ENCODE measurements at places on chromosomes 13 and 19.
A peak's percentile ranks its signal among the peaks of the same experiment; 100 is the strongest.

DNA sequence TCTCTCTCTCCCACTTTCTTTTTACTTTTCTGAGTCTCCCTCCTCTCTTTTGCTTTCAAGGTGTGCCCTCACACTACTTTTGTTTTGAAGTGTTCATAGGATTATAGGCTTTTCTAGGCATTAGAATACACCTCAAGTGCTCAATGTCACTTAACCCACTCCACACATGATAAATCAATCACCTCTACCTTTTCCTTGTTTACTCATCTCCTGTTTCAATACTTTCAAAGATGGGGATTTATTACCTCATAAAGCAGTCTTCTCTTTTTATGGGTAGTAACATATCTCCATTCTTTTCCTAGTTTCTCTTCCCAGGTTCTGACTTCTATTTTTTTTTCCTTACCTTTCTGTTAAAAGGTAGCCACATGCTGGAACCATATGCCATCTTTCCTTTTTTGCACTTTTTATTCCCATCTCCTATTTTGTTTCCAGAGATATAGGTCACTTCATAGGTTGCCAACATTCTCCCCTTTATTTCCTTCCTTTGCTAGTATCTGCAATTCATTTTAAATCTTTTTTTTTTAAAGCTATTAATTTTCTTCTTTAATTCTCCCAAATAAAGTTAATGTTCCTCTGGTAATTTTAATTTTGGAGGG, 137.6 kb upstream of the SLC10A2 start:
- DNase-seq, result no peak

DNA sequence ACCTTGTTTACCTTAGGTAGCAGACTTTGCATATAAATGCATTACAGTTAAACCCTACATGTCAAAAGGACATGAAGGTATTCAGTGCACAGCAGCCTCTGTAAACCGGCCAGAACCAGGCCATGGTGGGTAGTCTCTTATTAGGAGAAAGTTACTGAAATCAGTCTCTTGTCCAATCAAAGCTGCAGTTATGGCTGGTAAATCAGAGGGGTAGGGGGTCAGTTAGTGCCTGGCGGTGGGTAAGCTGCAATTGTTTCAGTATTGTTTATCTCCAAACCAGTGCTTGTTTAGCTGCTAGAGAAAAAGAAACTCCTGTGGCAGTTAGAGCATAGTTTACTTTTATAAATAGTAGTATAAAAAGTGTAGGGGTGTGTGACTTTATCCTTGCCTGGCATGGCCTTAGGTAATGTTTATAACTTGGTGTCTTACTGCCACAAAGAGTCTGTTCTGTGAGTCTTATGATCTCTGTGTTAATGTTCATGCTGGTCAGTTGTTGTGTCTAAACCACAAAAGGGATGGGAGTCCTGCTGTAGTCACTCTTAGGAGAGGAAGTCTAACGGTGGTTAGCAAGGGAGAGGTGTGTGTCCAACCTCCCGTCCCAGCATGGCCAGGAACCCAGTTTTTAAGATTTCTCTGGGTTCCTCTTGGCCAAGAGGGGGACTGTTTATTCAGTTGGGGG, 28.0 kb downstream of the CHST8 start:
- no peak for DNase-seq

DNA sequence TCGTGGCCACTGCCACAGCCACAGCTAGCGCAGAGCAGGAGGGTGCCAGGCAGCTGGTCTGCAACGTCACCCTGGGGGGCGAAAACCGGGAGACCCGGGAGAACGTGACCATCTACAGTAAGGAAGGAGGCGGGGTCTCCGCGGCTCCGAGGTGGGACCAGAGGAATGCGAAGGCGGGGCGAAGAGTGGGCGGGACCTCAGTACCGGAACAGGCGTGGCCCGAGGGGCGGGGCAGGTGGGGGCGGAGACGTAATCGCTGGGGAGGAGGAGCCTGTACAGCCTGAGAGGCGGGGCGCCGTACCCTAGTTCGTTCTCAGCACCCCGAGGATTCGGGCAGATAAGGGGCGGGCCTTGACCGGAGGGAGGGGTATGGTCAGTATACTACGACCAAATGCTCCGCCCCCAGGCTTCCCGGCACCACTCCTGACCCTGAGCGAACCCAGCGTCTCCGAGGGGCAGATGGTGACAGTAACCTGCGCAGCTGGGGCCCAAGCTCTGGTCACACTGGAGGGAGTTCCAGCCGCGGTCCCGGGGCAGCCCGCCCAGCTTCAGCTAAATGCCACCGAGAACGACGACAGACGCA, 2.5 kb downstream of the ICAM5 start:
- peak; percentile 38 for DNase-seq

- no peak for DNase-seq
These were observed 121.7 kb downstream of the FNDC3A start for GRCh38 chr13:49097374-49097773.

DNA sequence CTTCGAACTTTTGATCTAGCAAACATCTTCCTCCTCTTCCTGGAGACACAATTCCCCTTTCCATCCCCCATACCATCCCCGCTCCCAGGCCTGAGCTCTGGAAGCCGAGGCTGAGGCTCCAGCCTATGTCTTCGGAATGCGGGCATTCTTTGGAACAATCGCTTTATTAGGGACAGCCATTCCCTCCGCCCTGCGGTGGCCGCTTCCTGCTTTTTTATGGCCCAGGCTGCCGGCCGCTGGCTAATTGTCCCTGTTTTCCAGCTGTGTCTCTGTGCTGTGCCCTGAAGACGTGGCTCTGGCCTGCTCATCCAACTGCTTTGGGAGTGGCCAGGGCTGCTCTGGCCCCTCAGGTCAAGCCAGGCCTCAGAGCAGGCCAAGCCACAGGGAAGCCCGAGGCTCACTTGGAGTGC, 2.1 kb upstream of the CDX2 start:
- no peak for DNase-seq

- no peak for DNase-seq
These were observed 20.4 kb downstream of the ARHGEF1 start for GRCh38 chr19:41903193-41903953.

- no peak for DNase-seq
These were observed 31.3 kb downstream of the TEX26 start for GRCh38 chr13:30963791-30964190.

DNA sequence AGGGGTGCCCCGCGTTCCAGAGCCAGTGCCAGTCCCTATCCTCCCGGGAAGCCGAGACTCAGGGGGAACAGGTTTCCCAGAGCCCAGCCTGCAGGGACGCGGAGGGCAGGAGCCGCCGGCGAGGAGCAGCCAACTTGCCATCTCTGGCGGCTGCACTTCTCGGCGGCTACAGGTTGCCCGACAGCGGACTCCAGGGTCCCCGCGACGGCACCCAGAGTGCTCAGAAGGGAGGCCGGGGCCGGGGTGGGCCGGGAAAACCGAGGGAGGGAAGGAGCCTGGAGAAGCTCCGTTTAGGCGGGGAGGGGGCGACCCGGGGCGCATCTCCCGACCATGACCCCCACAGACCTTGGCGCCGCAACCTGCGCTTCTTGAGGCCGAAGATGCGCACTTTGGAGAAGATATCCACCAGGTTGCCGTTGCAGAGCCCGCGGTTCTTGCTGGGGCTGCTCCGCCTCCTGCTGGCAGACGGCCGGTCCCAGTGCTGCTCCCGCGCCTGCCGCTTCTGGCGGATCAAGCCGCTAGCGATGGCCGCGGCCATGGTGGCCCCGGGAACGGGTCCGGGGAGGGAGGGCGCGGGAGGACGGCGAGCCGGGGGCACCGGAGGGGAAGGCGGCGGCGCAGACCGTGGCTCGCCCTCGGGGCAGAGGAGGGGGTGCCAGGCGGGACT, 463.8 kb downstream of the ITGBL1 start:
- DNase-seq, result no peak

DNA sequence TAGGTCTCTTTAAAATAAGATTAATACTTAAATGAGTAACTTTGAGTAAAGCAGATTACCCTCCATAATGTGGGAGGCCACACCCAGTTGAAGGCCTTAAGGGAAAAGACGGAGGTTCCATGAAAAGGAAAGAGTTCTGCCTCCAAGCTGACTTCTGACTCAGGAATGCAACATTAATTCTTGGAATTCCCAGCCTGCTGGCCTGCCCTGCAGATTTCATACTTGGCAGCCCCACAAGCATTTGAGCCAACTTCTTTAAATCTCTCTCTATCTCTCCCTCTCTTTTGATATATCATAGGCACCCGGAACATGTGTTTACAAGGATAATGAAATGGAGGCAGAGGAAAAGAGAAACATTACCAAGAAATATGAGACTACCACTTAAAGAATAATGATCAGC, 902.3 kb upstream of the MIR17HG start:
- no peak for DNase-seq

DNA sequence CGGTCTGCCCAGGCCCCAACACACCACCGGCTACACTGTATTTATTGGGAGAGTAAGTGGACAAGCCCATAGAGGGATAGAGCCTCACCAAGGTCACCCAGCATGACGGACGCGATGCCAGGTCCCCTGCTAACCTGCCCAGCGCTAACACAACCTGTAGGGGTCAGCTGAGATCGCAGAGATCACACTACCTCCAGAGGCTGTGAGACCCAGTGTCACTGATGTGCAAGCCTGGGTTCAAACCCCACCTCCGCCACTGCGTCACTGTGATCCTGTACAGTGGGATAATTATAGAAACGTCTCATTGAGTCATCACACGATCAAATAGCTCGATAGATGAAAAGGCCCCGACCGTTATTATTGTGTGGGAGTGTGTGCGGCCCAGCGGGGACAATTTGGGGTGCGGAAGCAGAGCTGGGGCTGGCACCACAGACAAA, 10.6 kb upstream of the TLE2 start:
- no peak for DNase-seq

GRCh38 chr13:75687150-75687763, 51.1 kb downstream of the LMO7 start:
- no peak for DNase-seq

- DNase-seq, result no peak
These were observed 733 bp upstream of the CDX2 start for GRCh38 chr13:27969866-27970229.

DNA sequence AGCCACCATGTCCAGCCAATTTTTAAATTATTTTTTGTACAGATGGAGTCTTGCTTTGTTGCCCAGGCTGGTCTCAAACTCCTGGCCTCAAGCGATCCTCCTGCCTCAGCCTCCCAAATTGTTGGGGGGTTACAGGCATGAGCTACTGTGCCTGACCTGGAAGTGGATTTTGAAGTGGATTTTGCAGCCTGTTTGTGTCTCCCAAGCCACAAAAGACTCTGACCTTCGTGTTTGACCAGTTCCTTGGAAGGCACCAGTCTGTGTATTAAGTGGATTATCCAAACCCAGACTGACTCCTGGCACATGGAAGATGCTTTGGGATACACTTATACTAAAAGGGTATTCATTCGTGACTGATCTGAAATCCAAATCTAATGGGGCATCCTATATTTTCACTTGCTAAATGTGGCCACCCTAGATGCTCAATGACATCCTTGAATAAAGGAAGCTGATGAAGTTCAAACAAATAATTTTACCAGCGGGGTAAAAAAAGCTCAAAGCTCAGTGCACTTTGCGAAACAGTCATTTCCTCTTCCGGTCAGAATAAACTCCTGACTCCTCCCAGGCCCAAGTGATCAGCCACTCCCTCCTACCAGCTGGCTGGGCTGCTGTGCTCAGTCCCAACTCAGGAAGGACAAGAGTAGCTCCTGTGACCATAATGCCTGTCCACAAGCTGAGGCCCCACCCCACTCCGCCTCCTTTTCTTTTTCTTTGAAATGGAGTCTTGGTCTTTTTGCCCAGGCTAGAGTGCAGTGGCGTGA, 32.6 kb upstream of the GATAD2A start:
- peak; percentile 16 for DNase-seq

DNA sequence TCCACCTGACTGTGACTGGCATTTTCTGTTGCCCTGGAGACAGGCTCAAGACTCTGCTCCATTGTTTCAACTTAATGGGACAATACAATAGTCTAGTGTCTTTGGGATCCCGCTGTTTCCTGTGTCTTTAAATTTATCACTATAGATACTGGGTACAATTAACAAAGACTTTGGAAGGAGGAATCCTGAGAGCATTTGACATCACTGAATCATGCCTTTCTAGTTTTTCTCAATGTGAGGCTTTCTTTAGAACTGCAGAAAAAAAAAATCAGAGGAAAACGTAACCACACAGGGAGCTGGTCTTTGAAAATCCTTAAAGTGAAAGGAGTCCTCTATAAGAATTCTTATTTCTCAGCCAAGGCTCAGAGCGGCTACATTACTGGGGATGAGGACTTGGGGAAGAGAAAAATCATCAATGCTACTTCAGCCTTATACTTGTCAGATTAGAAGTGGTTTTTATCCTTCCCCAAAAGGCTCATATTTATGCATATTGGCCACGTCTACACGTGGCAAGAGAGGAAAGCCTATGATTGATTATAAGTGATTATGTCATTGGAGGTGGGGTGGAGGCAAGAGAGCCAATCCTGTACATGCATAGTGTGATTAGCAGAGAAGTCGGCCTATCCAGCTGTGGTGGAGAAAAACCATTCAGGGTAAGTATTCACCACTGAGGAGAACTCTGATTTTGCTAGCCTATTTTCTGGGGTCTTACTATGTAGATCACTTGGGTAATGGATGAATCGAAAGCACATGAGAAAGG, 34.4 kb upstream of the UBL3 start:
- no peak for DNase-seq

GRCh38 chr13:21012841-21013681, 48.3 kb downstream of the LATS2 start:
- no peak for DNase-seq

- DNase-seq, result no peak
These were observed 5.2 kb upstream of the ADPRHL1 start for GRCh38 chr13:113458253-113459065.

GRCh38 chr13:28426381-28426780, 68.5 kb downstream of the FLT1 start:
- no peak for DNase-seq

DNA sequence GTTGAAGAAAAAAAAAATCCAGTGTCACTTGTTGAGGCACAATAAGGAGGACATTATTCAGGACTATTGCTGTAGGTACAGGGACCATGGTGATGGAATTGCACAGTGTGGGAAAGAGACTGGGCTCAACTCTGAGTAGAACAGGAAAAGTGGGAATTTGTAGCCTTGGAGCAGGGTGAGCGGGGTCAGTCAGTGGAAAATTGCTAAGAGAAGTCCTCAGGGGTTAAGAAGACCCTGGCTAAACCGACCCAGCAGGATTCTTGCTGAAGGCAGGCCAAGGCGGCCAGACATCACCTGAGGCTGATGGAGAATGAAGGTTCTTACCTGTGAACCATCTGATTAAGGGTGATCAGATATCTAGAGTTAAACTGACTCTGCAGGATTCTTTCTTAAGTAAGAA, 12.5 kb downstream of the LAIR2 start:
- no peak for DNase-seq

GRCh38 chr19:4059453-4059871, 7.2 kb downstream of the ZBTB7A start:
- DNase-seq, result no peak

GRCh38 chr13:76053181-76053580, 417.1 kb downstream of the LMO7 start:
- no peak for DNase-seq

GRCh38 chr19:47511681-47512080, 3.2 kb downstream of the NAPA start:
- DNase-seq, result no peak

- DNase-seq, result no peak
These were observed 74.6 kb downstream of the GNG7 start for GRCh38 chr19:2627855-2628254.

DNA sequence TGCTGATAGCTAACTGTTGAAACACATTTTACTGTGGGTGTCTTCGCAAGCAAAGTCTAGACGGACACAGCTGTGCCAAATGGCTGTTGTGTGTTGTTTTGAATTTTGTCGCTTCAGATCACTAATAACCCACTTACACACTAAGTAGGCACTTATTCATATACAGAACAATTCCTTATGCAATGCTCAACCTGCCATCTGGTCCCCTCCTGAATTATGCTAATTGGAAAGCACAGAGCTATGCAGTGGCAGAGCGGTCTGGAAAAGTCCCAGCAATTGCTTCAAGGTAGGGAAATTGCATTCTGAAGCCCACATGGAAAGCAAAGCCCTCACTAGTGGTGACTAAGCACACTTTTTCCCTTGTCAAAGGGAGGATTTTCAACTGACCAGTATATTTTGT, 69.9 kb downstream of the C13orf42 start:
- DNase-seq, result no peak
